ENCODE measurements at places on chromosomes 3 and 15.
A peak's percentile ranks its signal among the peaks of the same experiment; 100 is the strongest.

- no peak overlapping the region for H3K4me3 ChIP-seq
- DNase-seq: peak; percentile 31
- no peaks in the 10 kb centered on the region for H3K27me3 ChIP-seq
- H3K27ac ChIP-seq: no peak overlapping the region
These were observed 469.3 kb upstream of the CDIN1 start for GRCh38 chr15:36109943-36110658.

- DNase-seq: no peak
- peaks cover 11% of the 10 kb centered on the region for H3K4me1 ChIP-seq
- no peaks in the 10 kb centered on the region for H3K27me3 ChIP-seq
- no peak overlapping the region for H3K4me3 ChIP-seq
- H3K36me3 ChIP-seq: no peaks in the 10 kb centered on the region
- H3K27ac ChIP-seq: peak overlapping the region; percentile 68
These were observed 138.8 kb downstream of the SMAD6 start for GRCh38 chr15:66840615-66841390.

DNA sequence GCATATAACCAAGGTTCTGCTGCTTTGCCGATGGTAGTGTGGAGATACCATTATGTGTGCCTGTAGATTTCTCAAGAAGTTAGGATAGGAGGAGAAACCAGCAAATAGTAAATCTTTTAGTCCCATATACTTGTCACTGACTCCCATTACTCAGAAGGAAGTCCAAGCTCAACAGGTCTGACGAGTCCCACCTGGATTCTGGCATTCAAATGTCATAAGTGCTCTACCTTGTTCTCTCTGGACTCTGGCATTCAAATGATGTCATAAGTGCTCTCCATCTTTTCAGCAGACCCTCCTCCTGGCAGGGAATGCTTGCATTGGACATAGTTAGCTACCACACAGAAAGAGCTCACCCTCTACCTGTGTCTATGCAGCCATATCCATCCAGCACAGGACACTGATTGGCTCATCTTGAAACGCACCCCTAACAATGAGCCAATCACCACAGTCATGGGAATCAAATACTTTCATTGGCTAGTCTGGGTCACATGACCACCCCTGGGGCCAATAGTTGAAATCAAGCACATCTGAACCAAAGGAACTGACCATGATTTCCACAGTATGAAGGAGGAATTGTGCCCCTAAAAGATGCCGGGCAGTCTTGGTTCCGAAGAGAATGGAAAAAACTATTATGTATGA, 205.0 kb upstream of the ADAMTS9 start:
- no peak overlapping the region for H3K27ac ChIP-seq
- no peaks in the 10 kb centered on the region for H3K36me3 ChIP-seq
- no peaks in the 10 kb centered on the region for H3K27me3 ChIP-seq
- no peaks in the 10 kb centered on the region for H3K4me1 ChIP-seq

DNA sequence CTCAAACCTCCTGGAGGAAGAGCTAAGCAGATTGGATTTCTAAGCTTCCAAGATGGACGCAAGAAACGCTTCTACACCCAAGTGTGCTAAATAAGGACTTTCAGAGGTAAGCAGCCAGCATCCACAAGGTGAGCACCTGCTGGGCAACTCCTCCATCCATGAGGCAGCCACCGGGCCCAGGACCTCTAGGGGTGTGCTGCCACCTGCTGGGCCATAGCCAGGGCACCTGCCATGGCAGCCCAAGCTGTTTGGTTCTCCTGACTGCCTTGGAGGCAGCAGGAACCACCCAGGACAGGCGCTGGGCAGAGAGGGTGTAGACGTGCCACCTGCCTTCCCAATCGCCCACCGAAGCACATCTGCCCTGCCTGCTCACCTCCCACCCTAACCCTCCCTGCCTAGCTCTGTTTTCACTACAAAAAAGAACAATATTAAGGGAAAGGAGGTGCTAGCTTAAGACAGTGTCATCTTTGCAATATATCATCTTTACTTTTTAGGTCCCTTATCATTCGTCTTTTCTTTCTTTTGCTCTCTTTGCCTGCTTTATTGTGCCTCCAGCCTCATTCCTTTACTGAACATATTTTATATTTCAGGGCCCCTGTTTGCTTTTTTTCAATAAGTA, 12.9 kb downstream of the C15orf62 start:
- H3K27ac ChIP-seq: no peak overlapping the region
- peaks cover 27% of the 10 kb centered on the region for H3K36me3 ChIP-seq
- peak; percentile 83 for DNase-seq
- H3K27me3 ChIP-seq: no peaks in the 10 kb centered on the region
- peaks cover 17% of the 10 kb centered on the region for H3K4me1 ChIP-seq

- peaks cover 55% of the 10 kb centered on the region for H3K36me3 ChIP-seq
- peaks cover 59% of the 10 kb centered on the region for H3K4me1 ChIP-seq
- no peaks in the 10 kb centered on the region for H3K27me3 ChIP-seq
- peak within 1 kb of the TSS; percentile 73 for H3K4me3 ChIP-seq
These were observed at the start of gene ZBTB38 for GRCh38 chr3:141368062-141368924. Gene ZBTB38, plus strand, starts transcription at chr3:141368504. Its CDS starts 73,885 bp downstream, at chr3:141442389.

Measured in MCF 10A (cell line).